ENCODE measurements at places on chromosomes 7 and 10.
A peak's percentile ranks its signal among the peaks of the same experiment; 100 is the strongest.

- DNase-seq, result no peak
These were observed 1.3 kb downstream of the EGR2 start for GRCh38 chr10:62814756-62815380.

DNA sequence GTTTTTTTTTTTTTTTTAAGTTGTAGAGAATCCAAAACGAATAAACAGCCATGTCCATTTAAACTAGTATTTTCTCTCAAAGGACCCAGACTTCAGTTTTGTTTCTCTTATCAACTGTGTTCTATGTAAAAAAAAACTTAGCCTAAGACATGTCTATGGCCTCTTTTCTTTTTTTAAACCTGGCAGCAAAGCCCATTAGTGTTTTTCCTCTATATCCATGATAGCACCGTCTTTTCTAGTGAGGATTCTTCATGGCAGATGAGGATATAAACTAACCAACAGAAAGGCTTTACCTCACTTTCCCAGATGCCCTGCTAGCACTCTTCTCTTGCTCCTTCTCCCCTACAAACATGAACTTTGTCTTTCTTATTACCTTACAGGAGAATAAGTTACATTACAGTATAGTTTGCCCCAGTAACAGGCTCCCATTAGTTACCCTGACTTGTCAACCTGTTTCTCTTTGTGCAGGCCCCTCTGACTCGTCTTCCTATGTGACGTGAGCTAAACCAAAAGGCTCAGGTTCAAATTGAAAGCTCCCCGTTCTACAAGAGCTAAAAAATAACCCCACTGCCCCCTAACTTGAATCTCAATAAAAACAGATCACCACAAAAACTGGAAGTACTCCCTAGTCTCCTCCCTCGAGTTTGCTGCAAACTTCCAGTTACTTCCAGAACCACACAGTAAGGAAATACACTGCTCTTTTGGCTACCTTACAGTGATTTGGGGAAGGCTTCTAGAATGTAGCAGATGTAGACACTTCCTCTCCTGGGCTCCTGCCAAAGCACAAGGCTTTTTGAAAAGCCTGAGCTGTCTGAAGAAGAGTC lies 20.1 kb downstream of the P4HA1 start:
- DNase-seq, result no peak

DNA sequence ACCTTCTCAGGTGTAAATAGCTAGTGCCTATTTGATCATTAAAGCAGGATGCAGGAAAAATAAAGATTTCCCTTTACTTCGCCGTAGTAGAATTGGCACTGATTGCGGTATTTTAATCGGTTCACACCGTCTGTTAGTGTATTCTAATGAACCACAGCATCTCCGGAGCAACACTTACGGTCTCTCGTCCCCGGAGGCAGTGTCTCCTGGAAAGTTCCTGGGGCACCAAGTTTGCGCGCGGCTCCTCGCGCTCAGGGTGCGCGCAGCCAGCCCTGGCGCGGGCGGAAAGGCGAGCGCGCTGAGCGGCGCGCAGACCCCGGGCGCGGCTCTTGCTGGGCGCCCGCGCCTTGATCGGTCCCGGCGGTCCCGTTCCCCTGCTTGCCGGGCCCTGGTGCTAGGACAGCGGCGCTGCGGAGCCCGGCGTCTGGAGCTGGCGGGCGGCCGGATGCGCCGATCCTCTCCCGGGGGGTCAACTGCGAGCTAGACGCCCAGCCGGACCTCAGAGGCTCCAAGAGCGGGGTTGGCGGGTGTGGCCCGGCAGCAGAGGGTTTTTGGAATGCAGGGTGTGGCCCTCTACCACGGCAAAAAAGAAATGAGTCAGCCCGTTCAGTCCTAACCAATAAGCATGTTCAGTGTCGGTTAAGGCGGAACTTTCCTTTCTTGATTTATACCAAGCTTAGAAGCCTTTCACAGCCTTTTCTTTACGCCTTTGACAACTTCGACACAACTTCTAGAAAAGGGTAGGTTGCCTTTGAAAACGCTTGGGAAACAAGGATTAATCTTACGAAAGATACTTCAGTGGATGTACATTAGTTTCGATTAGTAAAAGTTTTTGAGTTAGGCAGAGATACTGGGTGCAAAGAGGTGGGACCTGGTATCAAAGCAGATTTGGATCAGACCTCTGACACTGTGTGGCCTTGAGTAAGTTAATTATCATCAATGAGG lies 166.8 kb upstream of the ASAH2 start:
- peak; percentile 35 for DNase-seq

- no peak for DNase-seq
These were observed 305.2 kb downstream of the ADARB2 start for GRCh38 chr10:1432161-1432560.

DNA sequence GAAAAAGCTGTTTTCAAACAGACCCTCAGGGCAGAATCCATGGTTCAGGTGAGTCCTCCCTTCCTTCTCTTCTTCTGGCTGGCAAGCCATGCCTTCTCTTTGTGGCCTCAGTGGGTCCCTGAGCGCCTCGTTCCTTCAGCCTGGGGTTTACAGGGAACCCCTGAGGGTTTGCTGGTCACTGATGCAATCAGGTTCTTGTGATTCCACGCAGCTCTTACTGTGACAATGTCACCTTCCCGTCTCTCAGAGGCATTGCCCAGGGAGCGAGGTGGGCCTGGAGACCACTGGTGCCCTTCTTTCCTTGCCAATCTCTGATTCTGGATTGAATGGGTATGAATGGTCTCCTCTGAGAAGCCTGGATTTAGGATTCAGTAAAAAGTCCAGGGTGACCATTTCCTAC lies 132.2 kb downstream of the ADARB2 start:
- no peak for DNase-seq

GRCh38 chr10:113775686-113776294 lies 24.3 kb downstream of the PLEKHS1 start:
- no peak for DNase-seq

All from NT2/D1 (cell line).